ACHN (cell line): ENCODE measurements at places on chromosomes 2 and 18.

GRCh38 chr2:96533292-96534073 lies 3.1 kb upstream of the ARID5A start:
- no peak for DNase-seq

- no peak for DNase-seq
These were observed 212.2 kb downstream of the XIRP2 start for GRCh38 chr2:167100506-167100905.

GRCh38 chr2:131047920-131048560 lies 45.2 kb downstream of the FAM168B start:
- DNase-seq = no peak

GRCh38 chr2:178315078-178315477 lies 120.8 kb downstream of the OSBPL6 start:
- DNase-seq = no peak

DNA sequence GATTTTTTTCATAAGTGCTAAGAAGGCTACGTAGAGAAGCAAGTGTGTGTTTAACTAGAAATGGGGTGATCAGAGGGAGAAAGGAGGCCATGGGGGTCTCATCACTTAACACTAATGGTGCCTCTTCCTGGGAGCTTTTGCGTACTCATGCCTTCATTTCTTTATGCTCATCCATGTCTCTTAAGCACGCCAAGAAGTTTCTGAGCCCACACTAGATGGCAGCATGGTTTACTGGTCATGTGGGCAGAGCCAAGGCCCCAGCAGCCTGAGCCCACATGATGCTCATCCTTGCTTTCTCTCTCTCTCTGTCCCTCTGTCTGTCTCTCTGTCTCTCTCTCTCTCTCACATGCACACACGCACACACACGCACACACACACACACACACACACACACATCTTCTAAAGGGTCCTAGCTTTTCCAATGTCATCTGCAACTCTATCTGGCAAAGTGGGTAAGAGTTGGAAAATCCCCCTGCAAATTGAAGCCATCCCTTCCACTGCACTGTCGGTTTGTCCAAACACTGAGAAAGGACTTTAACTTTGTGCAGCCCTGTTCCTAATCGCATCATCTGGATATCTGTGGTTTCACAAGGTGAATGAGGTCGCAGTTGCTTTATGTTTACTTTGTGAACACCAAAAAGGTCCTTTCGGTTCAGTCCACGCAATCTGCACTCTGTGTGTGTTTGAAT lies 137.1 kb upstream of the CCDC68 start:
- peak; percentile 69 for DNase-seq

DNA sequence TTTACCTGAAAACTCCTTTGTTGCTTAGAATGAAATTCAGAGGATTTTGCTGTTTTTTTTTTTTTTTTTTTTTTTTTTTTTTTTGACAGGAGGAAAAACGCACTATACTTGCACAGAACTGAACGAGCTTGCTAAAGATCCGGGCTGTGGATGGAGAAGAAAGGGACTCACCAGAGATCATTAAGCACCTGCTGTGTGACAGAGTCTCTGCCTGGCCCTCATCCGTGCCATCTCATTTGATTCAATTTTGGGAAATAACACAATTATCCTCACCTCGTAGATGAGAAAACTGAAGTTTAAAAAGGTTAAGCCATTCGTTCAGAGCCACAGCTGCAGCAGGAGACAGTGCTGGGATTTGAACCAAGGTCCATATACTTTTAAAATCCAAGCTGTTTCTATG lies 775.4 kb upstream of the ID2 start:
- no peak for DNase-seq

- DNase-seq = peak; percentile 92
These were observed 230.4 kb upstream of the AGAP1 start for GRCh38 chr2:235263205-235264120.

GRCh38 chr2:76211991-76212985 lies 501.6 kb upstream of the GCFC2 start:
- DNase-seq = no peak

DNA sequence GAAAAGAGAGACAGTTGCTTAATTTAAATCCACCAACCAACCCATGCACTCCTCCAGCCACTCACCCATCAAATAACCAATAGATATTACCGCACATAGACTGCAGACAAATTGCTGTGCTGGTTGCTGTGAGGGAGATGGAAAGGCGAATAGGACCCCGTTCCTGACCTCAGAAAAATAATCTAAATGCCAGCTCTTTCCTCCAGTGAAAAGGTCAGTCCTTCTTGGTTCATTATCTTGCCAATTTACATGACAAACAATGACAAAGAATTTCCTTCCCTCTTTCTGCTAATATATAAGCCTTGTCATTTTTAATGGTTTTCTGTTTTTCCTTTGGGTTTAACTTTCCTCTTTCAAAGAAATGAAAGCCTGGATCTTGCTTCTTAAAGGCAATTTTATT lies 61.6 kb downstream of the MEP1B start:
- DNase-seq = no peak

DNA sequence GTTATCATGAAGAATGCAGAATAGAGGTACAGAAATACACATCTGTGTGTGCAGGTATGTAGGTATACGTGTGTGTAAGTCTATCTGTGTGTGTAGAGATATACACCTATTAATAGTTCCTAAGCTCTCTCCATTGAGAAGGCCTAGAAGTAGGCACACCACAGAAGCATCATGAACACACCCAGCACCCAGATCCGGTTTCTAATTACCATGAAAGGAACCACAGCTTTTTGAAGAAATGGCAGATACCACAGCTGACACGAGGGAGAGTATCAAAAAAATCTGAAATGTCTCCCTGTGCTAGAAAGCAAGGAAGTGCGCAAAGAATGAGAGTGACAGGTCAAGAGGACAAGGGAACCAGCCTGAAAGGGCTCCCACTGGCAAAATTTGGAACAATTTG lies 27.7 kb upstream of the AP1S3 start:
- no peak for DNase-seq

GRCh38 chr2:206823178-206823577 lies 57.8 kb downstream of the FASTKD2 start:
- DNase-seq = no peak

GRCh38 chr2:212536817-212537725 lies 1.5 kb downstream of the ERBB4 start:
- DNase-seq = peak; percentile 22

DNA sequence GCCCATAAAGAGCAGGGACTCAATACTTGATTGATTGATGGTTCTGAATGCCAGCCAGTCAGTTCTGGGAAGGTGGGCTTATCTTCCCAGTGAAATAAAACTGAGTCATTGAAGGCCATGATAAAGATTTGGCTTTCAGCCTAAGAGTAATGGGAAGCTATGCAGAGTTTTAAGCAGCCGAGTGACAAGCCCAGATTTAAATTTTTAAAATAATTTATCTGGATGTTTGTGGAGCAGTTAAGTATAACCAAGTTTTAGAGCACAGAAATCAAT lies 122.8 kb downstream of the RAPGEF4 start:
- no peak for DNase-seq

GRCh38 chr2:70680735-70681134 lies 87.3 kb downstream of the ADD2 start:
- no peak for DNase-seq
